ENCODE measurements at places on chromosomes 3 and 15. TPM values are rescaled to one million over a fixed set of nuclear protein-coding genes. Genes with fewer than 3 reads are reported as not detected.

SENP8 gene
- 1.9 TPM for total RNA-seq

CLDN11 gene
- total RNA-seq, result 26.5 TPM

CX3CR1 gene
- 1.9 TPM for total RNA-seq

ACP3 gene
- total RNA-seq, result 3.3 TPM

ABHD17C gene
- total RNA-seq, result 4.4 TPM

SOX2 gene
- total RNA-seq, result 0.29 TPM

GHSR gene
- total RNA-seq, result not detected

GPR176 gene
- 11.0 TPM for total RNA-seq

SHF gene
- 8.5 TPM for total RNA-seq

CDHR4 gene
- total RNA-seq, result 0.29 TPM

NMD3 gene
- 50.0 TPM for total RNA-seq

ST3GAL6 gene
- 7.5 TPM for total RNA-seq

CPEB1 gene
- total RNA-seq, result 5.0 TPM

ADPRH gene
- total RNA-seq, result 17.9 TPM

ATP8B4 gene
- total RNA-seq, result 21.1 TPM

PIF1 gene
- total RNA-seq, result 0.95 TPM

PDE8A gene
- 48.8 TPM for total RNA-seq

COL6A5 gene
- total RNA-seq, result not detected

All from posterior vena cava (tissue), 2 donors.